ENCODE measurements at places on chromosomes 7 and 10.

GRCh38 chr7:108468246-108468645 is 12.0 kb upstream of the NRCAM start:
- DNase-seq, result no peak

DNA sequence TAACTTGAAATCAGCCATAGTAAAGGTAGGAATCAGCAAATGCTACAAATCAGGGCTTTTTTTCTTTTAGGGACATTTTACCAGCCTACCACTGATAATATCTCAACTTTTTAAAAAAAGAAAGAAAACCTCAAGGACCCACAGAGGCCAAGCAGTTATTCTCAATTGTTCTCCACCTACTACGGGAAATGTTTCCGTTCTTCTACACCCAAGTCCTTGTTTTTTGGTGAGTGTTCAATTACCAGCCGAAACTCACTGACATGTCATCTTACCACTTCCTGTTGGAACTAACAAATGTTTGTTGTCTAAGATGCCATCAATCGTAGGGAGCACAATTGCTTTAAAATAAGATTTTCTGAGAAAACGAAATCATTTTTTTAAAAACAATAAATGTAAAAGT is 50.2 kb upstream of the CDK1 start:
- no peak for DNase-seq

DNA sequence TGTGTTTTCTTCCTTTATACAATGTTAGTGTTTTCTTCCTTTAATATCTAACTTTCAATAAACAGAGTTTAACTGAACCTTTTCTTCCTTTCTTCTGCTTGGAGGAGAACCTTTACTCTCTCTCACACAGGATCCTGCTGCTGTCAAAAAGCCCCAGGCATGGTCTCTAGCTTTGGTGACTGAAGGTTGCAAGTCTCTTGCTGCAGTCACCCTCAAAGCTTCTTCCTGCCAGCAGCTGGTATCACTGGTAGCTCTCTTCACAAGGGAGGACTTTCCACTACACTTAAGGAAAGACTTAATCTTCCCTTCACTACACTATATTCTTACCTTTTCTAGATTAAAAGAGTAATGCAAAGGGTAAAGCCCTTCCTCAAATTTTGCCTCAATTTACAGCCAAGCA is 153.4 kb downstream of the SGMS1 start:
- DNase-seq, result no peak

- no peak for DNase-seq
Measured at GRCh38 chr7:140456551-140457051, 22.7 kb downstream of the MKRN1 start.

- DNase-seq, result no peak
Measured at GRCh38 chr10:117511601-117512390, 30.8 kb upstream of the EMX2 start.

GRCh38 chr7:116328161-116328560 is 117.8 kb downstream of the TES start:
- DNase-seq, result no peak

DNA sequence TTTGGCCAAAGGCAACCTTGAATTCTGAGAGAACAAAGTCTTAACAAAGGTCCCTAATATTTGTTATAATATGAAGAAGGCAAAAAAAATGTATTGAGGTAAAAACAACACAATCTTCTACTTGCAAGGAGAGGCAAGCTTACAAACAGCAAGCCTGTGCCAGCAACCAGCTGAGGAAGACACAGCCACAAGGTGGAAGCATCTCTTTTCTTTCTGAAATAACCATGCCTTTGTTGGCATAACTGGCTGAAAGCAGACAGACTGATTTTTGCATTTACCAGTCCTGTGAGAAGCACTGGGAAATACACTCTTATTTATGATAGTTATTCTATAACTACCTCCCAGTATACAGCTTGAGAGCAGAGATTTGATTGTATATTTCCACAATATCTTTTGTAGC is 292.0 kb downstream of the PHTF2 start:
- no peak for DNase-seq

DNA sequence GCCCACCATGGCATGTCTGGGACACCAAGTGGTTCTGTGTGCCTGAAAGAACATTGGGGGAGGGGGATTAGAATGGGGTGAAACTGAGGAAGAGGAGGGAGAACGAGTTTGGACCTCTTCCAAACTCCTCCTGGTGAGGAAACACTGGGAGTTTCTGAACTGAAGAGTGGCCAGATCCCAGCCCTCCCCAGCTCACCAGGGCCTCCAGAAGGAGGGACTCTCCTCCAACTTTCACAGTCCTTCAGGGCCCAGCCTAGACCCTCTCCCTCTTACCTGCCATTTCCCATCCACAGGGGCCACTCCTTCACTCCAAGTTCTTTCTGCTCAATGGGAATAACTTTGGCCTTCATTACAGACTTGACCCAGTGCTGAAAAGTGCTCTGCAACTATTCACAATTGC is 132.0 kb upstream of the FOXK1 start:
- no peak for DNase-seq

- no peak for DNase-seq
Measured at GRCh38 chr10:75497997-75498883, 66.8 kb downstream of the LRMDA start.

- DNase-seq, result no peak
Measured at GRCh38 chr7:31123321-31123720, 71.2 kb downstream of the ADCYAP1R1 start.

- no peak for DNase-seq
Measured at GRCh38 chr10:4639960-4640359, 186.0 kb upstream of the AKR1E2 start.

- no peak for DNase-seq
Measured at GRCh38 chr7:139127648-139128047, 18.1 kb upstream of the ZC3HAV1 start.

GRCh38 chr10:108439397-108439796 is 1274.9 kb upstream of the SORCS1 start:
- DNase-seq, result no peak

- no peak for DNase-seq
Measured at GRCh38 chr7:116527521-116527920, 2.7 kb downstream of the CAV1 start.

GRCh38 chr7:119397156-119397555 is 875.8 kb upstream of the KCND2 start:
- no peak for DNase-seq

- DNase-seq, result no peak
Measured at GRCh38 chr10:6171881-6172695, 30.6 kb upstream of the PFKFB3 start.

- DNase-seq, result no peak
Measured at GRCh38 chr10:29807163-29807806, 172.5 kb upstream of the SVIL start.

- no peak for DNase-seq
Measured at GRCh38 chr10:113228530-113228929, 278.5 kb downstream of the TCF7L2 start.

DNA sequence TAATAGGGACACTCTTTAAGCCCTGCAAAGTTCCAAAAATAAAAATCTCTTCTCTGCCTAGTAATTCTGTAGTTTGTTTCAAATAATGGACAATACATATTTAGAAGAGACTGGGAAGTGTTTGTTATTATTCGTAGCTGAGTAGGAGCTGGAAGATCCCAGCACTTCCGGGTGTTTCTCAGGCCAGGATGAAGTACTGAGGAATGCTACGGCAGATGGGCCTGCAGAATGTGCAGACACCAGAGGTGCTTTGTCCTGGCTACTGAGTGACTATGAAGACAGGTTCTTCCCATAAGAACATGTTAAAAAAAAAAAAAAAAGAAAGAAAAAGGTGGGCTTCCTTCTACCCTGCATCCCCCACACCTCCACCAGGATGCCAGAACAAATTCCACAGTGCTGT is 36.1 kb downstream of the ETV1 start:
- DNase-seq, result no peak
